ENCODE measurements at places on chromosomes 2 and 18.

DNA sequence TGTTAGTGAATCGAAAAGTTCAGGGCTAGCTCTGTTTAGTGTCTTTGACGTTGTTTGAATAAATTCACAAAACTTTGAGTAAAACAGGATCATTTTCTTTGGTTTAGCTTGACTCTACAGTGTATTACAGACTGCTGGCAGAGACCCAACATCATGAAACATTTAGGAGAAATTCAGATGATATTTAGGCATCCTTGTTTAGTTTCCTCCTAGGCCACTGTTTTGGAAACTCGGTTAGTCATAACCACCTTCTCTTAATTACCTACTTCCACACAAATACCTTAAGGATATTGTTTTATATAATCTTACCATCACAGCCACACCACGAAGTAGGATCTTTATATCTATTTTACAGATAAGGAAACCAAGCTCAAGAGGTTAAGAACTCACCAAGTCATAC is 7.8 kb downstream of the LIMS1 start:
- no peak for DNase-seq

- DNase-seq, result no peak
Measured at GRCh38 chr2:167509586-167509985, 621.3 kb downstream of the XIRP2 start.

- no peak for DNase-seq
Measured at GRCh38 chr18:13110559-13110958, 108.0 kb upstream of the LDLRAD4 start.

DNA sequence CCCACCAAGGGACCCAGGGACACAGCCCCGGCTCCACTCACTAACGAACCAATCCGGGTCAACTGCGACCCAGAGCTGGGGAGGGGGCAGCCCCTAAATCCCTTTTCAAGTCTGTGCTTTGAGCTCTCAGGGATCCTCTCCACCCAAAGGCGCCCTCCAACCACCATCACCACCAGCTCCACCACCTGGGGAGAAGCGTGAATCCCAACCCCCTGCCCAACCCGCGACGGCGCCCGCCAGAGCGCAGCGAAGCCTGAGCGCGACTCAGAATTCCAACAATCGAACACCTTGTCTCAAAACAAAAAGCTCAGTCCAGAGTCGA is 497 bp downstream of the DSC3 start:
- DNase-seq, result no peak

DNA sequence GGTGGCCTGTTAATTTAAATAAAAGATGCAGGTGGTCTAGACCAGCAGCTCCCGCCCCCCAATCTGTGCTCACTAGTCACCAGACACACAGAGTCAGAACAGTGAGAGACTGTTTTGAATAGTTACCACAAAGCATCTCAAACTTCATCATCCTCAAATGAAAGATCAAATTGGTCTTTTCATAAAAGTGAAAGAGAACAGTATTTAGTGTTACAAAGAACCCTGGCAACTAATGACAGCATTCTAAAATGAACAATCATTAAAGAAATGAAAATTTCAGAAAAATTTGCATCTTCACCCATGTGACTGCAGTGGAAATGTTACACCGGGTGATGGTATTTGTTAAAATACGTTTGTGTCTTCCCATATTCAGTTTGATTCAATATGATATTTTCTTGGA is 65.5 kb upstream of the PMAIP1 start:
- no peak for DNase-seq

DNA sequence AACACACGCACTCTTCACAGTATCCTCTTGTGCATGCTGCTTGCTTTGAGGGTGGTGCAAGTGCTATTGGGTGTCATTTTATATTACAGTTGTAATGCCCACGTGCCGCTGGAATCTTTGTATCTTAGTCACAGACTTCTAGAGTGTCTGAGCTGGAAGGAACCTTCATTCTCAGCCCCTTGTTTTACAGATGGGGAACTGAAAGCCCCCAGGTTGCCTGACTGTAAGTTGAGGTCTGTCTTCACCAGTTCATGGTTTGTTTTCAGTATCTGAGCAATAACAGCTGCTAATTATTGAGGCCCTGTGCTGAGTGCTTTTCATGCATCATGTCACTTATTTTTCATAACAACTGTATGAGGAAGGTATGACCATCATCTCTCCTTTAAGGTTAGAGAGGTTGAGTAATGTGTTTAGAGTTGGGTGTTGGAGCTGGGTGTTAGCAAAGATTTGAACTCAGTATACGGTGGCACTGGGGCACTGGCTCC is 77.0 kb downstream of the PRKCE start:
- no peak for DNase-seq

- peak; percentile 92 for DNase-seq
Measured at GRCh38 chr2:72543497-72544216, 282.2 kb downstream of the EXOC6B start.

DNA sequence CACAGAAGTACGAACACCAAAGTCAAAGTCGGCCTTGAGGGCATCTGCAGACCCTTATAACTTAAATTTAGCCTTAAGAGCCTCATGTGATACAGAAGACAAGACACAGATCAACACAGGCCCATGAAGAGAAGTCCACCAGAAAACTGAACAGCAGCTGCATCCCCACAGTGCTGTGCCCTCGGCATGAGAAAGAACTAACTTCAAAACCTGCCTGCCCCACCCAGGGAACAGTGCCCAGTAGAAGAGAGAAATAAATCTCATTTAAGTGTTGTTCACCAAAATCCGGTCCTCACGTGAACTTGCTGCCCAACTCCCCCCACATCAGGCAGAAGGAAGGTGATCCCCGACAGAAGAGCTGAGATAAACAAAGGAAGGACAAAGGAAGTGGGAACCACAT is 73.7 kb downstream of the PXDN start:
- DNase-seq, result no peak

DNA sequence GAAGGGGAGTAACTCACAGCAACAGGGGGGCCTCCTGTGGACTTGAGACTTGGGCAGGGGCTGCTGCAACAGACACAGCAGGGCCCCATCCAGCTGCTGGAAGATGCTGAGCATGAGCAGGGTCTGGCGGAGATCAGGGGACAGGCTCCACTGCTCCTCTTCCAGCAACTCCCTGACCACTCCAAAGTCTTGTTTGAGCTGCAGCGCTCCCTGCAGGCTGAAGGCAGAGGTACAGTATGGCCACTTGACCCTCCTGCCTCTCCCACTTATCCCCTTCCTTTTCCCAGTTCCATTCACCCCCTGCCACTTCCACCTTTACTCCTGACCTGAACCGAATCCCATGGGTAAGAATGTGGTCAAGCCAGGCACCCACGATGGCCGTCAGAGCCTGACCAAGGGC is 2.4 kb upstream of the MRPL53 start:
- DNase-seq, result no peak

GRCh38 chr18:28269750-28270149 is 92.8 kb upstream of the CDH2 start:
- DNase-seq, result no peak

DNA sequence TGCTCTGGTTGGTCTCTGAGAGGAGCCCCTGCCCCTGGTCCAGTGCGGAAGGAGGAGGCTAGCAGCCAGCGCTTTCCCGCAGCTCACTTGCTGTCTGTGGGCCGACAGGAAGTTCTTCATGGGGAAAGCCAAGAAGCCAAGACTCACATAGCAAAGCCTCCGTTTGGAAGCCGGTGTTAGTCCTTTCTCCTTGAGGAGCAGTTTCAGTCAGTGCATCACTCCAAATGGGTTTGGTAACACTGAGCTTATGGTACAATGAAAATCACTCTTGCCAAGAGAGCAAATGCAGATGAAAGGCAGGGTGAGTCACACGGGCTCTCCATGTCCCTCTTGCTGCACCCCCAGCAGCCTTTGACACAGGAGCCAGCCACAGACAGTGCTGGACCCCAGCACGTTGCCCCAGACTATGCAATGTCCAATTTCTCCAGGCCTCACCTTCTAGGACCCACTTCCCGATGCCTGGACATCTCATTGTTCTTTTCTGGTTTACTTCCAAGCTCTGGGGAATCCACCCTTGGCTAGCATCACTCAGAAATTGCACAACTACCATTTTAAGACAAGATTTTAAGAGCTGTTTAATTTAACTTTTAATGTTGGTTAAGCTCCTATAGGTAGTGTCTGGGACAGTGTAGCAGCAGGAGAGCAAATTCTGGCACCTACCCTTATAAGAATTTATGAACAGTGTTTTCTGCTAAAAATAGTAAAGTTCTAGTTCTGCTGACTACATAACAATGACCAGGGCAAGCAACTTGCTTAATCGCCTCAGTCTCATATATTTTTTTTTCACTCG is 174.9 kb downstream of the ASB1 start:
- DNase-seq, result no peak

GRCh38 chr18:12239431-12239830 is 14.7 kb upstream of the CIDEA start:
- no peak for DNase-seq

DNA sequence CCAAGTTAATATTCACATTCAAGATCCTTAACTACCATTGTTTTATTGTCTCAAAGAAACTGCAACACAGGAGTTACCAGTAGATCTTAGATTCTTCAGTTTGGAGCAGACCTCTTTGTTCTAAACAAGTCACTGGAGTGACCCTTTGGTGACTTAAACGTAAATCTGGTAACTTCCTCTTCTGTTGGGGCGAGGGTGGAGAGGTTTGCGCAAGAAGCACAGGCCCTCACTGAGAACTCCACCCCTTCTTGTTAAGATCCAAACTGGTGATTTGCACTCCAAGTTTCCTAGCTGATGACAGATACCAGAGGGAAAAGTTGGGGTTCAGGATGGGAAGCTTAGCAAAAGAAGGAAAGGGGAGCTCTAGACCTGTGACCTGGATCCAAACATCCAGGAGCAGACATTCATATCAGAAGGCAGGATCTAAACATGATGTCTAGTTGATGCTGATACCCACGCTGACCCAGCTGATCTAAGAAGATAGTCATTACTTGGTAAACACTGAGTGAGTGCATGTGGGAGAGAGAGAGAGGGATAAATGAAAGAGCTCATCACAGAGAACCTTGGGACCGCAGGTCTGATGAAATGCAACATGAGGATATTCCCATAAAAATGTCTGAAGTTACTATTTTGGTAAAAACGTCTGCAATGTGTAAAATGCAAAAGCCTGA is 256.0 kb downstream of the CDH20 start:
- DNase-seq, result no peak

DNA sequence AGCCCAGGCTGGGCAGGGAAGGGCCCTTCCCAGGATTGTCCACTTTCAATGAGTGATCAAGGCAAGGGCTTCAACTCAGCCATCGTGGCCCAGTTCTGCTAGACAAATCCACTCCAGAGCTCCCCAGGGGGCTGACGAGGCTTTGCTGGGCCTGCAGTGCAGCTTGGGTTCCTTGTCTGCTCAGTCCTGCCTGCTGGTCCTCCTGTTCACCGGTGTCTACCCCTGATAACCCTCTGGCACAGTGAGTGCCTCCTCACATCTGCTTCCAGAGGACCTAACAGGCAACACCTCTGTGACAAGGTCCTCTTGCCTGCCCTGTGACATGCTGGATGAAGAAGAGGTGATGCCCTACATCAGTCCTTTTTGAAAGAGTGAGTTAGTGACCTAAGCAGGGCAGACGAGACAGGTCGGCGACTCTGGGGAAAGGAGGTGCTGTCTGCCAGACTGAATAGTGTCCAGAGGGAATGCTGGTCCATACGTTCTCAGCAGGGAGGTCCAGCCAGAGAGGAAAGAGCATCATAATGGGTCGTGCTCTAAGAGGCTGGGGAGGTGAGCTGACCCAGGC is 20.9 kb upstream of the KCNF1 start:
- DNase-seq, result no peak

- no peak for DNase-seq
Measured at GRCh38 chr2:48601349-48601748, 16.3 kb upstream of the GTF2A1L start.

- no peak for DNase-seq
Measured at GRCh38 chr2:58606799-58607198, 365.7 kb upstream of the FANCL start.

DNA sequence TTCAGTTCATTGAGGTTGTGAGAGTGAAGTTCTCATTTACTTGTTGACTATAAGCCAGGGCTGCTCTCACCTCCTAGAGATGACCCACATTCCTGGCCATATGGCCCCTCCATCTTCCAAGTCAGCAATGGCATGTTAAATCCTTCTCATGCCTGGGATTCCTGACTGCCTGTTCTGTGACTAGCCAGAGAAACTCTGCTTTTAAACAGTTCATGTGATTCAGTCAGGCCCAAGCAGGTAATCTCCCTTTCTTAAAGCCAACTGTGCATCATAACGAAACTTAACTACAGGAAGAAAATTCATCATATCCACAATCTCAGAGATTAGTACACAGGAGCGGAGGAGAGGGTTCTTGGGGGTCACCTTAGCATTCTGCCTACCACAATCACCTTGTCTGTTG is 11.5 kb downstream of the DPP4 start:
- DNase-seq, result no peak

DNA sequence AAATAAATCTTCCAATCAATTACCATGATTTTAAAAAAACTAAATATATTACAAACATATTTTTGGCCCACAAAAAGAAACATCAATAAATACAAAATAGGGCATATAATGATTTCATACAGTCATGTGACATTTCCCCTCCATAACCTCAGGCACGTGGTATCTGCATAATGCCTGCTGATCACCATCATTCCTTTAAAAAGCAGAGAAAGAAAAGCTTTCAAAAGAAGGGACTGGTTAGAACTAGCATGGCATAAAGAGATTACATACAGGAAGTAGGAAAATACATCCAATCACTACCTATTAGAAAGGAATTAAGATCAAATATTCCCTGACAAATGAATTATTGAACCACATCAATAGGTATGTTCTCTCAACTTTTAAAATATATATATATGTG is 83.5 kb downstream of the INO80D start:
- no peak for DNase-seq

All from CMK (cell line).